ENCODE measurements at places on chromosomes 3 and 15. TPM values are rescaled to one million over a fixed set of nuclear protein-coding genes. Genes with fewer than 3 reads are reported as not detected.

The RETNLB gene
- total RNA-seq = not detected

The GUCA1C gene
- 0.56 TPM for total RNA-seq

The KLHL6 gene
- total RNA-seq = 1.4 TPM

The WHAMM gene
- total RNA-seq = 6.7 TPM

The ISL2 gene
- 0.16 TPM for total RNA-seq

The CCR1 gene
- total RNA-seq = 0.66 TPM

The CYFIP1 gene
- total RNA-seq = 19.2 TPM

The SV2B gene
- 1.3 TPM for total RNA-seq

The ST3GAL6 gene
- 62.2 TPM for total RNA-seq

GRCh38 chr3:134232151-134232550, 18.5 kb downstream of the RYK start:
- no peak for DNase-seq

DNA sequence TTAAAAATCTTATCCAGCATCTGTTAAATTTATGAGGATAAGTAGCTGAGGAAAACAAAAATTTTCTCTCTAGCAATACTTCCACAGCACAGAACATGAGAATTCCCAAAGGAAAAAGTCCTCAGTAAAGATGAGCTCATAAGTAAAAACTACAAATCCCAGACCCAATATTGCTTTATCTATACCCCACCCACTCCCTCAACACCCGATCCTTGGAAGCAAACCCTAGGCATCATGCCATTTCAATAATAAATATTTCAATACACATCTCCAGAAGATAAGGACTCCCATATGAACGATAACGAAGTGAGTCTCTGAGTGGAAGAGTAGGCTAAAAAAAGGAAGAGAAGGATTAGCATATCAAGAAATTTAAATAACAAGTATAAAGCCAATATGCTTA, 8.3 kb upstream of the PRR20G start:
- DNase-seq = no peak

GRCh38 chr3:55592572-55592971, 105.5 kb upstream of the WNT5A start:
- DNase-seq = no peak

GRCh38 chr3:113285226-113285625, 73.9 kb downstream of the BOC start:
- no peak for DNase-seq

GRCh38 chr15:92629975-92630626, 25.5 kb downstream of the FAM174B start:
- DNase-seq = no peak

- no peak for DNase-seq
Measured at GRCh38 chr15:63896336-63897115, 62.8 kb upstream of the HERC1 start.

DNA sequence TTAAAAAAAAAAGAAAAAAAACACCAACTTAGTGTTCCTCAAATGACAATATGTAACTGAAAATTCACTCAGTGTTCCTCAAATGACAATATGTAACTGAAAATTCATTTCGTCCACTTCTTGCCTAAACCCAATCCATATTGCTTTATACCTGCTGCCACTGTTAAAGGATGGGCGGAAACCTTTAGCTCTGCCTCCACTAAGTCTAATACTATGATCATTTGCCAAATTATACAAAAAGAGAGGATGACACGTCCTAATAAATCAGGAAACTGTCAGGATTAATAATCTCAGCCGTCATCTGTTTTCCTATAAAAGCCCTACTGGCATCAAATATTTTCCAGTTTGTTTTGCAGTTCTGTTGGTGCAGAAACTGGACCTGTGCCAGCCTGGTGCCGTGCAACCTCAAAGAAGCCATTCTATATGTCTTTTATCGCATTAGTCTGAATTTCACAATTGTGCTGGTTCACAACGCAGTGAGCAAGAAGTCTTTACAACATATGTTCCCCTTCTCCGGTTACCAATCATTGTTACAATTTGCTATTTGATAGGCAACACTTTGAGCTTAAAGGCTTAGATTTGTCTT, 160.4 kb upstream of the KCNH8 start:
- DNase-seq = no peak

DNA sequence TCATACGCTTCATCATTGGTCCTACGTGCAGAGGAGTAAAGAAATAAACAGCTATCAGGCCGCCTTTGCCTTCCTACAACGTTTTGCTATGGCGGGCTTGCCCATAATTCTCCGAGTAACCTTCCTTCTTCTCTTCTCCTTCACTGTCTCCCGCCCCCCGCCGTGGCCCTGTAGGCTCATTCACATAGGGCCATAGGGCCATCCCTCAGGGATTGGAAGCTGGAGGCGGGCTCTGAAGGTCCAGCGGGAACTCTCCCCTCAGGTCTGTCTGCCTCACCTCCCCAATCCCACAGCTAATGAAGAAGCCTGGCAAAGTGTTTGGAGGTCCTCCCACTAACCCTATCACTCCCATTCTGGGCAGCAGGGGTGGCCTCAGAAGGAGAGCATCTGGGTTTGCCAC, 43.6 kb downstream of the SEMA5B start:
- DNase-seq = no peak

GRCh38 chr15:90154861-90155626, 46.1 kb upstream of the SEMA4B start:
- no peak for DNase-seq

- peak; percentile 94 for DNase-seq
Measured at GRCh38 chr3:111071257-111072030, at the start of gene NECTIN3. Gene NECTIN3, plus strand, starts transcription at chr3:111071816. Its CDS starts 202 bp downstream, at chr3:111072018.

GRCh38 chr3:185658504-185658912, 72.4 kb downstream of the SENP2 start:
- no peak for DNase-seq

DNA sequence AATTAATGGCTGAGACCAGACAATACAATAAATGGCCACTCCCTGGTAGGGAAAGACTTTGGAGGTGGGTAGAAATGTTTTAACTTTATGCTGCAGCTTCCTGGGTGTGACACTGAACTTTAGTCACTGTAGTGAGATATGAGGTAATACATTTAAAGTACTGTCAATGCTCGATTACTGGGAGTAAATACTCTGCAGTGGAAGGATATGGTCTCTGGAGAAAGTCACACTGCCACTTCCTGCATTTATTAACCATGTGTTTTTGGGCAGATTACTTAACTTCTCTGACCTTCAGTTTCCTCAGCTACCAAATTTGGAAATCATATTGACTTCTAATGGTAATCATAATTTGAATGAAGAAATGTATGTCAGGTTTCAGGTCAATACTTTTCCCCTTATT, 317.1 kb upstream of the TGFBR2 start:
- no peak for DNase-seq

GRCh38 chr3:167958141-167958540, 137.6 kb downstream of the GOLIM4 start:
- no peak for DNase-seq

DNA sequence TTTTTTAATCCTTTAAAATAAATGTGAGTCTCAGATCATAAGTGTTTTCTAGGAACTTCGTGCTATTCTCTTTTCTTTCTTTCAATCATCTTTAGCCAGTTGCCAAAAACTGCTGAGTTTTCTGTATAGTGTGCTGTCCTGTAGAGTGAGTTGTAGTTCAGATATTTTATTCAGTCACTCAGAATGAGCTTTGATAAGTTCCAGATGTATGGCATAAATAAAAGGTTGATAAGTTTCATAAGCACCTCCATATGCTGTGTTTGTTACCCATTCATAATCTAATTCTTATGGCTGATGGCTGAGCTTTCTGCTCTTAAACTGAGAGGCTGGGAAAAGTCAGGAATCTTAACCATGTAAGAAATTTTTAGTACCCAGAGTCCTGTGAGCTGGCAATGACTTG, 59.3 kb upstream of the COL6A6 start:
- no peak for DNase-seq

DNA sequence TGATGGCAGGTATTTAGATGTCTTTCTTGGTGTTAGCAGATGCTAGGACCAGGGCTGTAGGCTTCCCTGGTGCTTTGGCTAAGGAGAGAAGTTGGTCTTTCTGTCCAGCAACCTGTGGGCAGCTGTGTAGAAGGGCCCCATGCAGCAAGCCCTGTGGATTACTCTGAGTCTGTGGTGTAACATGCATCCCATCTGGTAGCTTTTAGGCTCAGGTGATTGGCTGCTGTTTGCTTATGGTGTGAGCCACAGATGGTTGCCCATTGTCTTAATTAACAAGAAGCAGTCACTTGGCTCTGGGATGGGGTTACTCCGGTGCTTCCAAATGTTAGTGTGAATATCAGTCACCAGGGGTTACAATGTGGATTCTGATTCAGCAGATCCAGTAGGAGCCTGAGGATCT, 368.6 kb upstream of the C2CD4B start:
- no peak for DNase-seq

DNA sequence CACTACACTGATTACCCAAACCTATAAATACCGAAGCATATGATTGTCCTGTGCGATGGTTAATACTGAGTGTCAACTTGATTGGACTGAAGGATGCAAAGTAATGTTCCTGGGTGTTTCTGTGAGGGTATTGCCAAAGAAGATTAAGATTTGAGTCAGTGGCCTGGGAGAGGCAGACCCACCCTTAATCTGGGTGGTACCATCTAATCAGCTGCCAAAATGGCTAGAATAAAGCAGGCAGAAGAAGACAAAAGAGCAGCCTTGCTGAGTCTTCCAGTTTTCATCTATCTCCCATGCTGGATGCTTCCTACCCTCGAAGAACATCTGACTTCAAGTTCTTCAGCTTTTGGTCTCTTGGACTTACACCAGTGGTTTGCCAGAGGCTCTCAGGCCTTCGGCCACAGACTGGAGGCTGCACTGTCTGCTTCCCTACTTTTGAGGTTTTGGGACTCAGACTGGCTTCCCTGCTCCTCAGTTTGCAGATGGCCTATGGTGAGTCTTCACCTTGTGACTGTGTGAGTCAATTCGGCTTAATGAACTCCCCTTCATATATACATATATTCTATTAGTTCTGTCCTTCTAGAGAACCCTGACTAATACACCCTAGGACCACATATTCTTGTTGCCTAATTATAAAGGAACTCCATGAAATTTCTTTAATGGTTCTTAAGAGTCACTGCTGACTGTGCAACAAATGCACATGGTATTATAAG, 31.7 kb downstream of the CSNK1G1 start:
- DNase-seq = no peak
